Stomach (tissue), 19 donors: ENCODE measurements at places on chromosomes 1 and 21. TPM values are rescaled to one million over a fixed set of nuclear protein-coding genes. Genes with fewer than 3 reads are reported as not detected.

GRCh38 chr1:119446321-119446720 is 31.4 kb downstream of the HSD3B2 start:
- no peak for DNase-seq

GRCh38 chr1:193486671-193487229 is 300.3 kb upstream of the B3GALT2 start:
- no peak for DNase-seq

GRCh38 chr1:67256291-67257172 is 51.1 kb upstream of the IL12RB2 start:
- DNase-seq = no peak

The DCST2 gene
- total RNA-seq = not detected
